ENCODE measurements at places on chromosomes 4 and X.
A peak's percentile ranks its signal among the peaks of the same experiment; 100 is the strongest.

DNA sequence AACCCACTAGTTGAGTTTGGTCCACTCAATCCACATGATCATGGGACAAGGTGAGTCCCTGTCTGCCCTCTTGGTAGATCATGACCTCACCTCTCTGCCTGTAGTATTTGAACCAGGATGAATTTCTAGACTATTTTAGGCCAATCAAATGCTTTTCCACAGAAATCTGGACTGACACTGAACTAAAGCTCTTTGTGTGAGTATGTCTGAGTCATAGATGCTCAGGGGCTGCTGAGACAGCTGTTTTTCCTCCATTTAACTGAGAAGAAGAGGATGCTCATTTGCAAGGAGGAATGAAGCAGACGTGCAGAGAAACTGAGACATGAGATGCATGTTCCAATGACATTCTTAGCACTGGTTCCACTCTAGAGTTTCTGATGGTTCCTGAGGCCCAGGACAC lies 77.3 kb upstream of the TMEM47 start:
- no peak for DNase-seq

GRCh38 chrX:20319054-20319453 lies 52.3 kb upstream of the RPS6KA3 start:
- no peak for DNase-seq

DNA sequence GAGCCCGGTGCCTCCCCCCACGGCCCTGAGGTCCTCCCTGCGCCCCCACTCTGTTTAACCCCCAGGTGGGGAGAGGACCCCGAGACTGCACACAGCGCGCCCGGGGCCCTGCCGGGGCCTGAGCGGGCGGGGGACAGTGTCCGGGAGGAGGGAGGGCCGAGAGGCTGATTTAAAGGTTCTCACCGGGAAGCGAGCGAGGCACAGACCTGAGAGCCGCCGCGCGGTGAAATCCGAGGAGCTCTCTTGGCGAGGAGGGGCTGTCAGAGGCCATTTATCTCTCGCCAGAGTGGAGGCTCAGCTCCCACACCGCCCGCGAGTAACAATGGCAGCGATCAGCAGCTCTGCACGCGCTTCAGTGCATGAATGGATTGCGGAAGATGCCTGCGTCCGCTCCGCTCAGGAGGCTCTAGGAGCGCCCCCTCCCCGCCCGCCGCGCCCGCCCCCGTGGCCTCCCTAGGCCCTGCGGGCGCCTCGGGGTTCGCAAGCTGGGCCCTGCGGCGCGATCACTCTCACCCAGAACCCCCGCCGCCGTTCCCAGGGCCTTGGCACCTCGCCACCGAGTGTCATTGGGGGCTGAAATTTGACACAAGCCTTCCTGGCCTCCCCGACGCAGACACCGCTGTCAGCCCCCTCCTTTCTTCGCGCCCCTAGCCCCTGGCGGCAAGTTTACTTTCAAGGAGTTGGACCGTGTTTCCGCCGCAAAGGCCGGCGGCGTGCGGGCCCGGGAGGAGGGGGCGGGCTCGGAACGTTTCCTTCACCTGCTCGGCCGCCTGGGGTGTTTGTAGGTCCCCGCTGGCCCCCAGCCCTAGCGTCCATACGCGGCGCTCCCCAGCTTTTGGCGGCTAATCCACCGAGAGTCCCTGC lies 48.7 kb upstream of the BCOR start:
- no peak for DNase-seq

DNA sequence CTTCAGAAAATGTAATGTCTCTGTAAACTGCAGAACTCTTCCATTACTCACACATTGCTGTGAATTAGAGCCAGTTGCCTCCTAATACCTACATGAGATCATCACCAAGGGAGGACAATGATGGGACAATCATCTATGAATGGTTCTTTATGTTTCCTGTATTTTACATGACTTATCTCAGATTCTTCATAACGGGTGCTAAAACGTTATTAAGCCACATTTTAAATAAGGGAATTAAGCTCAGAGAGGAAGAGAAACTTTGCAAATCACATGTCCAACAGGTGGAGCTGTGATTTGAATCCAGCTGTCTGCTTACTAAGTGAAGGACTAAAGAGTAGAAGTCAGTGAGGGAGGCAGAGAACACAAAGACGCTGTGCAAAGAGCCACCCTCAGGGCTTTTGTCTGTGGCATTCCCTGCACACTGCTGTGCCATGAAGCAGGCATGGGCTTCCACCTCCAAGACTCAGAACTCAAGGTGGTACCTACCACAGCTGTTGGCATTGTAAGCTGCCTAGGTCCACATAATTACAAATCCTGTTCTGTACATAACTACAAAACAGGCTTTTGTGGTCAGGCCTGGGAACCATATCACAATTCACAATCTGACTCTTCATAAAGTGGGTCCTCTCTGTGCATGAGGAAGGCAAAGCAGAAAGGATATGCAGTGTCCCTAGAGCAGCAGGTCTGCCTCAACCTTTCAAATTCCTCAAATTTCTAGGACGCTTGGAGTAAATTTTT lies 12.8 kb downstream of the TBC1D9 start:
- DNase-seq: no peak

GRCh38 chr4:39713691-39714090 lies 15.8 kb downstream of the UBE2K start:
- DNase-seq: no peak

- DNase-seq: no peak
These were observed 82.6 kb upstream of the TMEM164 start for GRCh38 chrX:109920325-109920724.

- DNase-seq: no peak
These were observed 58.3 kb downstream of the TMEM144 start for GRCh38 chr4:158268553-158268952.

DNA sequence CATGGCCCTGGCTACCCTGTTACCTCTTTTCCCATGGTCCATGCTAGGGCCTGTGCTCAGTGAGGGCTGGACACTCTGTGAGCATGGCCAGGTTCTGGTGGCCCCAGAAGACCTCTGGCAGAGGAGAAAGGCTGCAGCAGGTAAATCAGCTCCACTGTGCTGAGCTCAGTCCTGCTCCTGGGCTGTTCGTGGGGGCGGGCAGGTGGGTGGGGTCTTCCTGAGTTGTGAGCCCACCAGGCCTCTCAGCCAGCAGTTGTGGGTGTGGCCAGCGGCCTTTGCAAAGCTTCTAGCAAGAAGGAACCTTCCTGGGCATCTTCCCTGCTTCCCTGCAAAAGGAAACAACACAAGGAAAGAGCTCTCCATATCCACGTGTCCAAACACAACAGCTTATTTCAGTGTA lies 85.3 kb upstream of the STX18 start:
- DNase-seq: no peak

GRCh38 chr4:47936336-47936735 lies 22.0 kb upstream of the NFXL1 start:
- DNase-seq: no peak

DNA sequence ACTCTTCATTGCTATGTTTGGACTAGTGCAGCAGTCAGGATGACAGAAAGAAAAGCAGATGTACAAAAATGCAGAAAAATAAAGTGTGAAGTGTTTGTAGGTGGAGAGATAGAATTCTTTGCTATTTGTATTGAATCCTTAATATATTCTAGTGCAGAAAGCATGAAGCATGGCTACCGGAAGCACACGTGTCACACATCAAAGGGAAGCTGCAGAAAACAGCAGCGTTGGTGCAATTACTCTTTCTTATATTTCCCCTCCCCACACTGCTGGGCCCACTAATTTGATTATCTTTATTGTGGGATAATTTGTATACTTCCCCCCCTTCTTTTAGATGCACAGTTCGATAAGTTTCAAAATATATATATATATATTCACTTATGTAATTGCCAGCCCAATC lies 35.9 kb upstream of the TAPT1 start:
- DNase-seq: no peak

GRCh38 chr4:14807856-14808255 lies 194.4 kb upstream of the CPEB2 start:
- DNase-seq: no peak

DNA sequence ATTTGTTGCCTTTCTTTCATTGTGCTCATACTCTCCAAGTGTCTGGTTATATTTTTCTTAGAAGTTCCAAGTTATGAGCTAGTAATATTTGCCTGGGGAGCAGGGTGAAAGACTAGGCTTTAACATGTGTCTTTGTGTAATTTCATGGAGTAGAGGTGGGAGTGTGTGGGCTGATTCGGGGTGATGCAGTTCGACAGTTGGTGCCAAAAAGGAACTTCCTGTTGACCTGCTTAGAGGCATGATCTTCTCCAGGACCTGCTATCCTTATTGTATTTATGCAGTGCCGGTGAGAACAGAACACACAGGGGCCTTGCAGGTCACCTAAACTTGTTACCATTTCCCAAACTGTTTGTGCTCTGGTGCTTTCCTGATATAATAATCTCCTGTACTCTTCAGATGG lies 21.2 kb downstream of the USP53 start:
- no peak for DNase-seq

GRCh38 chr4:71275570-71275969 lies 63.2 kb upstream of the SLC4A4 start:
- no peak for DNase-seq

- no peak for DNase-seq
These were observed 336.5 kb upstream of the SFRP2 start for GRCh38 chr4:154125340-154125739.

- peak; percentile 3 for DNase-seq
These were observed 72.3 kb downstream of the STAG2 start for GRCh38 chrX:124033821-124034220.

All from HFF-Myc (cell line).